HFF-Myc (cell line): ENCODE measurements at places on chromosomes 6 and 20.
A peak's percentile ranks its signal among the peaks of the same experiment; 100 is the strongest.

GRCh38 chr6:20978151-20978614 is 443.9 kb downstream of the CDKAL1 start:
- peak; percentile 84 for DNase-seq

DNA sequence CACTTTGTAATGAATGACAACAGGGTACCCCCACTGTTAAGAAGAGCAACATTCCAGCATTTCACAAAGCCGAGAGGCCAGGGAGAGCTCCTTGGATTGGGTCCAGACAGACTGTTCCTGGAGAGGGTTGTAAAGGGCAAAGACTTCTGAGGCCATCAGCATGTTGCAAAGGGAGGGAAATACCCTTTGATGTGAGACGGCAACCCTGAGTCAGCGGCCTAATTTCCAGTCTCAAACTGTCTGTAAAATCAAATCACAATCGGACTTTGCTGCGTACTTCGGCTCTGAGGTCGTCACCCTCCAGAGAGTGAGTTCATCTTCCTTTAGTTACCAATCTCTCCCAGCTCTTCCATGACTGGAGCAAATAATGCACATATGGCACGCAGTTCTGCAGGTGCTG is 101.0 kb upstream of the DTNBP1 start:
- DNase-seq, result peak; percentile 46

DNA sequence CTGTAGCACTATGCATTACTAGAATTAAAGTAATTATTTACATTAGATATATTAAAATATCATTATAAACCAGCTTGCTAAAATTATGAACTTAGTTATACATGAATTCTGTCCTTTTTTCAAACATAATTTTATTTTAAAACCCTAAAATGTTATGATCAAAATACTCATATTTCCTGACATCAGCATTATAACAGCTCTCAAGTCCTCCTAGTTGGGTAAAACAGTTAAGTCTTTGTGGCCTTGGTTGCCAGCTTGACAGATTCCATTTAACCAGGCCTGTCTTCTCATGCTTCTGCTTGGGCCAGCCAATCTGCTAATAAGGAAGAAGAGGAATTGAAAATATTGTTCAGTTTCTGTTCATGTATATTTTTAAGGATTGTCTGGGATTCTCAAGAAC is 147.9 kb upstream of the SLC35B3 start:
- DNase-seq, result no peak

- DNase-seq, result no peak
Measured at GRCh38 chr20:4022386-4023286, 7.3 kb upstream of the RNF24 start.

- no peak for DNase-seq
Measured at GRCh38 chr20:61236713-61237112, 15.3 kb upstream of the CDH4 start.

DNA sequence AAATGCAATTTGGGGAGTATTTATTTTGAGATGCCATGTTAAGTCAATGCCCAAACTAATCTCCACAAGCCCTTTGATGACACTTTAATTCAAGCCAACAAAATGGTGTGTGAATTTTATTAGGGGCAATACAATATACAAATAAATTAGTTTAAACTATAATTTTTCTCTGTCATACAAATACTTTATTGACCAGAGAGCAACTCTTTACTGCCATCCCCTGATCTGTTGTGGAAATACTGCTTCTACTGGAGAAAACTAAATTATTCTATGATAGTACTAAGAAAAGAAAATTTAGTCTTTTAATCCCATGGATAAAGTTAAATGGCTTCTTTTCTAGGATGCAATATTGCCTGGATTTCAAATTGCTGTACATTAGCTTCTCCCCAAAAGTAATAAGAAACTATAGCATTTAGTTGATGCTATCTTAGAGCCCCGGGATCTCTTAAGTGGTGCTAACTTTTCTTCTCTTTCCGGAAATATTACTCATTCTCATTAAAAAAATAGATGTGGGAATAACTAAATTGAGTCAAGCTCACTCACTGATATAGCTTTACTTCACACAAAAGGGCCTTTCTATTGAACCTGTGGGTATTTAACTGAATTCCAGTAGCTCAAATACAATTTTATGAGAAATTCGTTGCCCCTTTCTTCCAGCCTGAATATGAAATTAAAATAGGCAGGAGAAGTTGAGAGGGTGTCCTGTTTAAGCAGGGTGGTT is 49.2 kb downstream of the SMPDL3A start:
- DNase-seq, result no peak

- DNase-seq, result no peak
Measured at GRCh38 chr6:11025130-11025529, 19.0 kb downstream of the ELOVL2 start.

- no peak for DNase-seq
Measured at GRCh38 chr6:106658469-106658868, 29.1 kb downstream of the QRSL1 start.
